CD4-positive, alpha-beta T cell treated with Interleukin-15 for 1 hour (primary cell): ENCODE measurements at places on chromosomes 12 and 14.

DNA sequence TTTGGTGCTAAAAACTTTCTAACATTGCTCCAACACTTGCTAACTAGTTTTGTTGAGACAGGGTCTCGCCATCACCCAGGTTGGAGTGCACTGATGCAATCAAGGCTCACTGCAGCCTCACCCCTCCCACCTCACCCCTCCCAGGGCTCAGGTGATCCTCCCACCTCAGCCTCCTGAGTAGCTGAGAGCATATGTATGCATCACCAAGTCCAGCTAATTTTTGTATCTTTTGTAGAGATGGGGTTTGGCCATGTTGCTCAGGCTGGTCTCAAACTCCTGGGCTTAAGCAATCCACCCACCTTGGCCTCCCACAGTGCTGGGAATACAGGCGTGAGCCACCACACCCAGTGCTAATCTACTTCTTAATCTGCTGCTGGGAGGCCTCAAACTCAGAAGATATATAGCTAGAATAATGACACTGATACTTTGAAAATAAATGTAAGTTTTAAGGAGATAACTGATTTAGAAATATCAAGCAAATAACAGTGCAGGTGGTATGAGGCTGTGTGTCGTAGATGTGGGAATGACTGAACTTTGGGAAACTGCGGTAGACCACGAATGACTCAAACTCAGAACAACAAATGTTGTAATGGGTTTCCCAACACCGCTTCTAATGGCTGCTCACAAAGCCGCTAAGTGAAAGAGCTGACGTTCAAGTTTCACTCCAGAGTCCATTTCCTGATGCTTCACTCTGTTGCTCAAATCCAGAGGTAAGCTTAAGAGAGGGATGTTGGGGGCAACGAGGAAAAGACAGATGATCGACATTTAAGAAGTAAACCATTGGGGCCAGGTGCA lies 10.0 kb downstream of the TMCC3 start:
- DNase-seq = peak; percentile 54

- no peak for DNase-seq
Observed at GRCh38 chr12:12622418-12622817, 10.7 kb downstream of the CREBL2 start.

DNA sequence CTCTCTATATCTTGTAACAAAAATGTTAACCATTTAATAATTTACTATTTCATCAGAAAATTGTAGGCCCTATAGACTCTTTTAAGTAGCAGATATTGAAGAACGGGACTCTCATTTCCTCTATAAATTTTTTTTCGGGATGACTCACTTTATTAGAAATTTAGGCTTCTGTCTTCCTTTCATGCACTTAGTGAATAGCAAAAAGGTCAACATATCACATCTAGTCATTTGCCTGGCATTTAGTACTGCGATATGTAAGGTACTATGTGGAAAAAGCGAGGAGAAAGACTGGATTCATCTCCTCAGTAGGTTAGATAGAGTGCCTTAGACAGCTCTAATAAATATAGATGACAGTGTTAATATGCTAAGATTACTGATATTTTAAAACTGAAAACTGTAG lies 166.3 kb upstream of the PTPRQ start:
- no peak for DNase-seq

- no peak for DNase-seq
Observed at GRCh38 chr12:90021795-90022440, 313.3 kb upstream of the ATP2B1 start.

DNA sequence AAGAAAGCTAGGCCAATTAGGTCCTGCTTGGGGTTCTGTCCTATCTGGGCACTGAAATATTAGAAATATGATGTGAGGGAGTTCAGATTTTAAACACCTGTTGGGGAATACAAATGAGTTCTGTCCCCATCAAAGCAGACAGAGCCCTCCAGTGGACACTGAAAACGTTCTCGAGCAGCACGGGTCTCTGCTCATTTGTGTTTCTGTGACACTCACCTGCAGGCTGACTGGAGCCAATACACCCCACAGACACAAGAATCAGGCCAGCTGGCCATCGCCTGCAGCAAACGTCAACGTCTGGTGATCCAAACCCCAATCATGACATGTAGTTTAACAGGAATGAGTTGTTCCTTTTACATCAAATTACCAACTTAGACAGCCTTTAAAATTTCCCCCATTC lies 493.4 kb upstream of the TMEM132C start:
- no peak for DNase-seq

- no peak for DNase-seq
Observed at GRCh38 chr12:54428050-54429013, 9.3 kb upstream of the ITGA5 start.

GRCh38 chr12:13038491-13039161 lies 5.6 kb upstream of the FAM234B start:
- no peak for DNase-seq

- no peak for DNase-seq
Observed at GRCh38 chr12:4943938-4944284, 34.2 kb downstream of the KCNA1 start.

GRCh38 chr12:4416276-4416675 lies 29.3 kb downstream of the FGF6 start:
- no peak for DNase-seq

DNA sequence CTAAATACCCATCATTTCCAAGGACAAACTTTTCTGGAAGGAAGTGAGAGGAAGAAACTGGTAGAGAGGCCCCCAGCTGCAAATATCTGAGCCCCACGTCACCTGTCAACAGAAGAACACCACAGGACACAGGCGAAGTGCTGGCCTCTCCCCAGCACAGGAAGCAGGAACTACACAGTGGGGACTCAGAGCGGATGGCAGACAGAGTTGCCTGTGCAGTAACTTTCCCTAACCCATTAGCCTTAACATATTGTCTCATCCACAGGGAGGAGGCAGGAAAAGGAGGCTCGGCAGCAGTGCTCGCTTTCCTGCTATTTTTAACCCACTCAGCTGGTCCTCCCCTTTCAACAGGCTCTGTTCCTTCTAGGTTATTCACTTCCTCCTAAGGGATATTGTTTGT lies 111.5 kb upstream of the TMPO start:
- DNase-seq = no peak

DNA sequence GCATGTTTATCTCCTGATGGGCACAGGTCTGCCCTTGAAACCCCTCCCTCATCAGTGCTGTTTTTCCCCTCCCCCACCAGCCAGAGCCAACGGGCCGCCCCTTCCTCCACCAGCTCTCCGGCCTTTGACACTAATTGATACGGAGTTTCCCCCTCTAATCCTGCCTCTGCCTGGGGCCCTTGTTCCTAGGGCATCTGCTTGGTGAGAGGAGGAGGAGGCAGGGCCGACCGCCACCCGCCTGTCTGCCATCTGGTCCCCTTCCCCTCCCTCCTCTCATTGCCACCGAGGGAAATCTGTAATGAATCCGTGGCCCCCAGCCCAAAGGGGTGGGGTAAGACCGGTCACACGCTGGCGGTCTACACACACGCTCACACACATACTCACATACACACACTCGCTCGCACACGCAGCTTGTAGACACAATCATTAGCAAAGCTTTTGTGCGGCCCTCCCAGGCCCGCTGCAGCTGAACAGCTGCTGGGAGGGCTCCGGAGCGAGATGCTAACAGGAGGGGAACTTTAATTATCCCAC lies 27.4 kb downstream of the SRRM4 start:
- DNase-seq = no peak

- DNase-seq = no peak
Observed at GRCh38 chr12:59096246-59096645, 175.9 kb upstream of the LRIG3 start.

DNA sequence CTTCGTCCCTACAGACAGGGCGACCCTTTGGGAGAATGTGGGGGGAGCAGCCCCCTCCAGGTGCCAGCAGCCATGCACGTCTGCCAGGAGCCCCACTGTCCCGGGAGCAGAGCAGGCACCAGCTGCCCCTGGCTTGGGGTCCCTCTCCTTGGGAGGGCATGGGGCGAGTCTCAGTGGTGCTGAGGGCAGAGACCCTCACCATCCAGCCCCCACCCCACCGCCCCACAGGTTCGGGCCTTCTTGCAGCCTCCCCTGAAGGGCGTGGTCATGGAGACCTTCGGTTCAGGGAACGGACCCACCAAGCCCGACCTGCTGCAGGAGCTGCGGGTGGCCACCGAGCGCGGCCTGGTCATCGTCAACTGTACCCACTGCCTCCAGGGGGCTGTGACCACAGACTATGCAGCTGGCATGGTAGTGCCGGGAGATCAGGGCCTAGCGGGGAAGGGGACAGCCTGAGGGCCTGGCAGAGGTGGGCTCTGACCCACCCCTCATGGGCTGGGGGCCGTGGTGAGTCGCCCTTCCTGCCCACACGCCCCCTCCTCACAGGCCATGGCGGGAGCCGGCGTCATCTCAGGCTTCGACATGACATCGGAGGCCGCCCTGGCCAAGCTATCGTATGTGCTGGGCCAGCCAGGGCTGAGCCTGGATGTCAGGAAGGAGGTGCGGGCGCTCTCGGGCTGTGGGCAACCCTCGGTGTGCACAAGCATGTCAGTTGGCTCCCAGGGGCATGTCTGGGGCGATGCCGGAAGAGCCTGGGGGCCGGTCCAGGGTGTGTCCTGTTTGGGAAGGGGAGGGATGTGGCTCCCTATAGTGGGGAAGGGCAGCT lies 18.8 kb downstream of the ASPG start:
- DNase-seq = peak; percentile 9

DNA sequence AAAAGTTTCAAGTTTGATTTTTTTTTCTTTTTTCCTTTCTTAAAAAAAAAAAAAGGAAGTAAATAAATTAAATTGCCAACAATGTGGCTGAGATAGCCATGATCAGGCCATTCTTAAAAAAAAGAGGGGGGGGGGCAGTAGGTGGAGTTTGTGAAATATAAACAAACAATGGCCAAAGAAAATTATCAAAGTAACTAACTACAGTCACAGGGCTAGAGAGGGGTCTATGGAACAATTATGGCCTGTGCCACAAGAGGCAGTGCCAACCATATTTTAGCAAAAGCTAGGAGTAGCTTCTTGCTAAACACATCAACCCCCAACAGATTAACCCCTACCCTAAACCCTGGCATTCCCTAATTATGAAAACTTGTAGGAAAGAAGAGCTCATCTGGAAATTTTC lies 16.2 kb upstream of the SMARCC2 start:
- DNase-seq = no peak

GRCh38 chr12:106332536-106332935 lies 25.0 kb upstream of the POLR3B start:
- no peak for DNase-seq

DNA sequence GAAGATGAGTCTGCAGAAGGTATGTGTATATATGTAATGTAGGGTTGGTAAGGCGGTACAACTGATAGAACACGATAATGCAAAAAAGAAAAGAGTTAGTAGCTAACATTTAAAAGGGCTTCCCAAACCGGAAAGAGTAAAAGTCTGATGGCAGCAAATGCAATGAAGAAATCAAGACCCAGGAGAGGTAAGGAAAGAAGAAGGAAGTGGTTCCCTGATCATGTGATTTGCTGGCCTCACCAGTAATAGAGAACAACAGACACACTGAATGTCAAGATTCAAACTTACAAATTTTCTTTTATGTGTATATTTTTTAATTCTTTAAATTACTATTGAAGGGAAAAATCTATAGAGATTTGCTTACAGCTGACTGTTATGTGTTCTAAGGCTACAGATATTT lies 18.4 kb downstream of the ZFC3H1 start:
- no peak for DNase-seq

- no peak for DNase-seq
Observed at GRCh38 chr12:19885093-19885812, 446.0 kb downstream of the AEBP2 start.

DNA sequence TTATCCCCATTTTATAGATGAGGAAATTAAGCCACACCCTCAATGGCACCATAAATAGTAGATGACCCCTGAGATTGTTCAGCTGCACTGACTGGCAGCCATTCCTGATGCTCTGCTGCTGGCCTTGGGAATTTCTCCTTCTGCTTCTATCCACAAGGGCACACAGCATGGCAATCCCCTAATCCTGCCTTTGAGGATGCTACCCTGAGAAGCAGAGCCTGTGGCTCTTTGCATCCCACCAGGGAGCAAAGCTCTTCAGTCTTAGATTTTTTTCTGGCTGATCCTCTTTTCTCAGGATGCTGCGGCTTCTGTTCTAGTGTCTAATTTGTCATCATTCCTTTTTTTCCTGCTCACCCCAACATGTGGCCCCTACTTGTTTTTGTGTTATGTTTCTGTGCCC lies 114.8 kb downstream of the TMX1 start:
- DNase-seq = no peak

DNA sequence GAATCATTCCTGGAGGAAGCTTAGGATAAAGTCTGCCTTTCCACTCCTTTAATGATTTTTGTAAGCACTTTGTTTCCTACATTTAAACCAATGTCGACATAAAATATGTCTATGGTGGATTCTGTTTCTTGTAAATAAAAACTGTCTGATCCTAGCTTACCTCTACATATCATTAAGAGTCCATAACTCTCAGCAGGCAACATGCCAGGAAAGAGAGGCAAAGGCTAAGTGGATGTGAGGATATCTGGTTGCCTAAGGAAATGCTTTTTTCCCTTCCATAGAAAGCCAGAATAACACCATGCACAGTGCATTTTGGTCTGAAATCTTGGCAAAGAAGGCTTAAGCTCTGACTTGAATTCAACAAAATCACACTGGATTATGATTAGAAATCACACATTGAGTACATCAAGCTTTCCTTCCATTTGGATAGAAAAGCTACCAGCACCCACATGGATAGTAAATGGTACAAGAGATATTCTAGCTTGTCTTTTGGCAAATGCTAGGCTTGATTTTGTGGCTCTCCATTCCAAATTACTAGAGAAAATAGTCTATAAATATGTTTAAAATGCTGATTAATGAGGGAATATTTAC lies 57.0 kb upstream of the CNTN1 start:
- no peak for DNase-seq

- DNase-seq = no peak
Observed at GRCh38 chr12:59230334-59230733, 310.0 kb upstream of the LRIG3 start.

DNA sequence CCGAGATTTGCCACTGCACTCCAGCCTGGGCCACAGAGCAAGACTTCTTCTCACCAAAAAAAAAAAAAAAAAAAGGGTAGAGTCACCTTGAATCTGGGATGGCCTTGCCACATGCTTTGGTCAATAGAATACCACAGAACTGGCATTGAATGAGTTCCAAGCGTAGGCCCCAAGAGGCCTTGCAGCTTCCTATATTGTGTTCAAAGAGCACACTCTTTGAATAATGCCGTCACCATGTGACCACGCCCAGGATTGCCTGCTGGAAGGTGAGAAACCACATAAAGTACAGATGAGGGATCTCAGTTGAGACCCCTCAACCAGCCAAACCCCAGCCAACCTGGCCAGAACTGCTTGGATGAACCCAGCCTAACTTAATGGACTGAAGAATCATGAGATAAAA lies 239.2 kb upstream of the AMIGO2 start:
- DNase-seq = no peak

DNA sequence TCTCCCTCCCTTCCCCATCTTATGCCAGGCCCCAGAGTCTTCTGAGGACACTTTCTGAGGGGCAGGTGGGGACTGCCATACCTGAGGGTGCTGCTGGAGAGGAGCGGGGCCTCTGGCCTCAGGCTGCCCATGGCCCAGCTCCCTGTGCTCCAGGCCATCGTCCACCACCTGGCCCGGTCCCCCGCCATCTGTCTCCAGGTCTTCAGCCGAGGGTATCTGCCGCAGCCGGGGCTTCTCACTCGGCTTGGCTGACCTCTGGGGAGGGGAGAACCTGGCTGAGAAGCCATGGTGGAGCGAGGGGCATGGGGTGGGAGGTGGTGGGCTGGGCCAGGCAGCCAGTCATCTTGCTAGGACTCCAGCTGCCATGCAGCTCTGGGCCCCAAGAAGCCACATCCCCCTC lies 21.6 kb downstream of the SLC48A1 start:
- no peak for DNase-seq

- DNase-seq = no peak
Observed at GRCh38 chr14:32602699-32603098, 273.6 kb downstream of the AKAP6 start.

- no peak for DNase-seq
Observed at GRCh38 chr12:76587428-76588178, 28.0 kb upstream of the OSBPL8 start.
